ENCODE measurements at places on chromosomes 6 and 20.

DNA sequence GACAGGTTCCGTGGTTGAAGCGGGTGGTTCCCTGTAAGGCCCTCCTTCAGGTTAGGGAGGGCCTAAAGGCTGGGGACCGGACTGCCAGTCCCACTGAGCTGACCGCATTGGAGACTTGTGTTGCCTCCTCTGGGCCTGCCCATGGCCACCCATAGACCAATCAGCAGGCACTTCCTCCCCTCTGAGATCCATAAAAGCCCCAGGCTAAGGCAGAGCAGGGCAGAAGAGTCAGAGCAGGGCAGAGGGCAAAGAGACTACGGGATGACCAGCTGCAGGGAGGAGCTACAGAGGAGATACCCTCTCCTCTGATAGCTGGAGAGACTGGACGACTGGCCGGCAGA lies 537.4 kb downstream of the TENT5A start:
- DNase-seq: peak; percentile 67

DNA sequence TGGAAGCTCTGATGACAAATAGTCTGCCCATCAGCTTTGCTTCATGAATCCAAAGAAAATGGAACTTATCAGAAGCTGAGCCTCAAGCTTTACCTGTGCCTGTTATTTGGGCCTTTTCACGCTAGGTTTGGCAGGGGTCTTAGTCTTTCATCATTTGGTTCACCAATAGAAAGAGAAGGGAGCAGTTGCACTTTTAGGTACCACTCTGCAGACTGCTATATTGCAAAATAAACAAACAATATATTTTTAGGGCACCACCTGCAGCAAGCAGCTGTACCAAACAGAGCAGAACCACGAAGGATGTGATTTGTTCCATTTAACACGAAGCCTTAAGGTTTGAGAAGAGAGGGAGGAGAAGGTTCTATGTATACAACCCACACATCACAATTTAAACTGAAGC lies 291.4 kb upstream of the RNF217 start:
- peak; percentile 43 for DNase-seq

- no peak for DNase-seq
Measured at GRCh38 chr6:7196019-7196402, 88.2 kb downstream of the RREB1 start.

- DNase-seq: no peak
Measured at GRCh38 chr6:11241793-11242201, 9.3 kb upstream of the NEDD9 start.

GRCh38 chr6:164753517-164753916 lies 555.9 kb downstream of the C6orf118 start:
- no peak for DNase-seq

GRCh38 chr6:129908858-129909257 lies 47.7 kb upstream of the TMEM244 start:
- DNase-seq: no peak

GRCh38 chr6:124924333-124924759 lies 37.9 kb upstream of the RNF217 start:
- no peak for DNase-seq

- peak; percentile 24 for DNase-seq
Measured at GRCh38 chr6:140271759-140272377, 897.4 kb upstream of the CITED2 start.

- no peak for DNase-seq
Measured at GRCh38 chr6:160368670-160369069, 20.5 kb downstream of the SLC22A3 start.

GRCh38 chr20:24782301-24782700 lies 166.8 kb upstream of the CST7 start:
- no peak for DNase-seq

DNA sequence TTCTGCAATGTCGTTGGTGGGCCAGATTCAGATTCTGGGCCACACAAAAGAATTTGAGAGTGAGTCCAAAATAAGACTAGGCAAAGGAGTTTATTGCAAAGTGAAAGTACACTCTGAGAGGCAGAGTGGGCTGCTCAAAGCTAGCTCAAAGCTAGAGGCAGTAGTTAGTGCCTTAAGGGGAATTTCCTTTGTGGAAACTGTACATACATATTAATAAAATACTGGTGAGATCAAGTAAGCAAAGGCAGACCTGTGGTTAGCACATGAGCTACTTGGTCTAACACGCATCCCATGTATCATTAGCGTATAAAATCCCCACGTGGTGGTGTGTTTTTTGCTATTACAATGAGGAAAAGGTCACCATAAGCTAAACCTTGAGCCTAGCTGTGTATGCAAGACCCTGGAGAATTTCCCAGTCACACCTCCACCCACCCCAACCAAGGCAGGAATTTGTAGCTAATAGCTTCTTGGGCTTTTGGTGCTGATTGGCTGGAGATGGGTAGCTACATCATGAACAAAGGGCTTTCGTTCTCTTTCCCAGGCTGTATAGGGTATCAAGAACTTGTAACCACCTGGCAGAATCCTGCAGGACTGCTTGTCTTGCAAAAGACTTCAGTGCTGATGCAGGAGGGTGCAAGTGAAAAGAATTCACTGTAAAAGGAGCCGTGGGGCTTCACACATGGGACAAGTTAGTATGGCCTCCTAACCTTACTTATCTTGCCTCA lies 14.7 kb upstream of the TRIM26 start:
- no peak for DNase-seq

DNA sequence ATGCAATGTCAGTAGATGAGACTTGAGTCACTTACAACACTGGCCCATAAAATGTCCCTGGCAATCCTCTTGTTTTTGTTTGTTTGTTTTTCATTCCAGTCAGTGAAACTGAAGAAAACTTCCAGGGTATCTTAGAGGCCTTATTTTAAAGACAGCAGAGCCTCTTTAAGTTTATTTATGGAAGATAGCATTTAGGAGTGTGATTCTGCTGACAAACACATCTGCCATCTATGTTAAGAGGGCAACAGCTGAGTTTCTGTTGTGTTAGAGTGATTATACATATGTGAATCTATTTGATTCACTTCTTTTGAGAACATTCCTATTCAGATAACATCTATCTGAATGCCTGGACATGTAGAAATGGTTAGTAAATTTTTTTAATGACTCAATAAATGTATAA lies 812.6 kb downstream of the TENT5A start:
- no peak for DNase-seq

- DNase-seq: no peak
Measured at GRCh38 chr6:1538369-1538768, 71.3 kb upstream of the FOXC1 start.

DNA sequence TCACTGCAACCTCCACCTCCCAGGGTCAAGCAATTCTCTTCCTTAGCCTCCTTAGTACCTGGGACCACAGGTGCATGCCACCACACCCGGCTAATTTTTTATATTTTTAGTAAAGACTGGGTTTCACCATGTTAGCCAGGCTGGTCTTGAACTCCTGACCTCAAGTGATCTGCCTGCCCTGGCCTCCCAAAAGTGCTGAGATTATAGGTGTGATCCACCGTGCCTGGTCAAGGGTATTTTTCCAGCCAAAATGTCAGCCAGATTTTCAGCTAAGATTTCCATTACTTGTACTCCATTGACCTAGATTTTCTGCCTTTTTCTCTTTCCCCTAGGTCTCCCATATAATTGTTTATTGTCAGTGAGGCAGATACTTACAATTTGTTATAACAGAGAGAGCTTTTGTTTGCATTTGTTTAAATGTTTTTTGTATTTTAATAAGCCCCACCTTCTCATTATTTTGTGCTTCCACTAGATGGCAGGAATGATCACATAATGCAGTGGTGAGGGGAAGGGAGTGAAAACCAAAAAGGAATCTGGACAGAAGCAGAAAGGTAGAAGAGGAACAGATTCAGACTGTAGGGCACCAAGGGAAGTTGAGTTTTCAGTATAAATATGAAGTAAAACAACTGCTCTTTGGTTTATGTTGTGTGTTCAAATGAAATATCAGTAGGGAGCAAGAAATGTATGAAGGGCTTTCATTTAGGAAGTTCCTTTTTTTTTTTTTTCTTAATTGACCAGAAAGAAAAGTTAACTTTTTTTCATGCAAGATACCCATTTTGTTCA lies 29.7 kb downstream of the RPF2 start:
- DNase-seq: peak; percentile 0
